ENCODE measurements at places on chromosomes 7 and 10. TPM values are rescaled to one million over a fixed set of nuclear protein-coding genes. Genes with fewer than 3 reads are reported as not detected.
A peak's percentile ranks its signal among the peaks of the same experiment; 100 is the strongest.

- DNase-seq, result no peak
These were observed 476 bp upstream of the ZNF33B start for GRCh38 chr10:42638821-42639270.

DNA sequence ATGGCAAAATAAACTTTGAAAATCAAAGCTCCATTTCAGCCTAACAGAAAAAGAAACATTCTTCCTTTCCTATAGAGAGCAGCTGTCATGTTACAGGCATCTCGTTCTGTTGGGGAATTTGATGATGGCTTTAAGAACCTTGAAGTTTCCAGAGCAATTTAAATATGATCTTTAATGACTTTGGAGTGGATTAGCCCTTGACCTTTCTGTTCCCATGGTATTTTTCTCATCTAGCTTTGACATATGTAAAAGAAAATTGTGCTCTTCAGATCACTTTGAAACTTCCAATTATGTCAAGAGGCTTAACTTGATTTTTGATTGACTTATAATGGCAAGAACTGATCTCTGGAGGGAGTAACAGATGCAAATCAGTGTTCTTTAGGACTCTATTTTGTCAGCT, 157.6 kb upstream of the SEMA3E start:
- no peak for DNase-seq

GRCh38 chr10:28664369-28664740, 13.0 kb upstream of the BAMBI start:
- no peak for DNase-seq

- no peak for DNase-seq
These were observed 3.7 kb downstream of the ANXA11 start for GRCh38 chr10:80201608-80202141.

DNA sequence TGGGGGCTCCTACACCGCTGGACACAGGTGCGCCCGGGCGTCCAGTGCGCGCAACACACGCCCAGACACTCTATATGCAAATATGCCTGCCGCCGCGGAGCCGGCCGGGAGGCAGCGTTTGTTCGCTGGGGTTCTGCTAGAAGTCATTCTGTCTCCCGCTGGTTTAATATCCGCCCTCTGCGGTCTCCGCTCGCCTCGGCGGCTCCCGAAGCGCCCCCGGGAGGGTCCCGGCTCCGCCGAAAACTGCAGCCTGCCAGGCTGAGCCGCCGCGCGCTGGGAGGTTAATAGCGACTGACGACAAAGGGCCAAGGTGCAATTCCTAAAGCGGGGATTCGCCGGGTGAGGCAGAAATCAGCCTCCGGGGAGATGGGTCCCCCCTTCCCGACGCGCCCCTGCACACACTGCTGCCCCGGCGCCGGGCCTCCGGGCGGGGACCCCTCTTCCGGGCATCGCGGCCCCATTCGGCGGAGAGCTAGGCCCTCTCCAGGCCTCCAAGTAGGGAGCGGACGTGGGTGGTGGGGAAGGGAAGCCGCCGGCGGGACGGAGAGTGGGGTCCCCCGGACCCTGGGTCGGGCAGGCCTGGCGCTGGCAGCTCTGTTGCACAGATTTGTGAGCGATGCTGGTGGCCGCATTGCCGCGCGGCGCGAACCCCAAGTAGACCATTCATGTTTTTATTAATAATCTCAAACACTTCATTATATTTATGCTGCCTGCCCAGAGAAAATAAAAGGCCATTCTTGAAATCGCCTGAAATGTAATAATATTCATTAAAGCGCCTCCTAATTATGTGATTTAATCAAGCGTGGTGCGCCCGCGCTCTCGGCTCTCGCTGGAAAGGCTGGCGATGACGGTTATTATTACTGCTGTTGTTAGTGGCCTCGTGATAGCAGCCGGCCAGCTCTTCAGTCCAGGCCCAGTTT, 9.1 kb downstream of the EN2 start:
- DNase-seq, result no peak

- DNase-seq, result no peak
These were observed 18.5 kb upstream of the C7orf33 start for GRCh38 chr7:148572067-148572522.

- no peak for DNase-seq
These were observed 163.7 kb upstream of the CDC14C start for GRCh38 chr7:48760528-48761265.

GRCh38 chr10:118792526-118792925, 37.8 kb upstream of the CACUL1 start:
- DNase-seq, result no peak

DNA sequence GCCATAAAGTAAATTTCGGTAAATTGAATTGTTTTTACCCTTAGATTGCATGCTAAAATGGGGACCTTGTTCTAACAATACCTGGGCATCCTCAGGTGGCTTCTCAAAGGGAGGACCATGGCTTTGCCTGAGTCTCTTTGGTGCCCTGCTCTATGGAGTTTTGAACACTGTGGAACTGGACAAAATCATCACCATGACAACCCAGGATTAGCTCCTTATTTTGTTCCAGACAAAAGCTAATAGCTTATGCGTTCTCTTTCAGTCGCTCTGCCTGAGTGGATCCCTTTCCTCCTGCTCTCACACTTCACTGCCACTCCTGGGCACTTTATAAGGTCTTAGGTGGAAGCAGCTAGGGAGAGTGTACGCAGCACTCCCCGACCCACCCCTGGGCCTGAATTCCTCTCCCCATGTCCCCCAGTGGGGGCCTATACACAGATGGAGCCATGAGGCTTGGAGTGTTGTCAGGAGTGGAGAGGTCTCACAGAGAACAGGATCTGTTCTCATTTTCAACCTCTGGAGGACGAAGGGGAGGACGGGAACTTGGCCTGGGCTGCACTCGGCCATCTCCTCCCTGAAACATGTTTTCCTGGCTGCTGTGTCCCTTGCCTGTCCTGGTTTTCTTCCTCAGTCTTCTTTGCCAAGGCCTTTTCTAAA, 19.0 kb downstream of the ADCYAP1R1 start:
- DNase-seq, result no peak

- peak; percentile 56 for DNase-seq
These were observed at the start of gene CRPPA for GRCh38 chr7:16421333-16422102. Gene CRPPA, minus strand, starts transcription at chr7:16421538. Its CDS starts 216 bp downstream, at chr7:16421322.

DNA sequence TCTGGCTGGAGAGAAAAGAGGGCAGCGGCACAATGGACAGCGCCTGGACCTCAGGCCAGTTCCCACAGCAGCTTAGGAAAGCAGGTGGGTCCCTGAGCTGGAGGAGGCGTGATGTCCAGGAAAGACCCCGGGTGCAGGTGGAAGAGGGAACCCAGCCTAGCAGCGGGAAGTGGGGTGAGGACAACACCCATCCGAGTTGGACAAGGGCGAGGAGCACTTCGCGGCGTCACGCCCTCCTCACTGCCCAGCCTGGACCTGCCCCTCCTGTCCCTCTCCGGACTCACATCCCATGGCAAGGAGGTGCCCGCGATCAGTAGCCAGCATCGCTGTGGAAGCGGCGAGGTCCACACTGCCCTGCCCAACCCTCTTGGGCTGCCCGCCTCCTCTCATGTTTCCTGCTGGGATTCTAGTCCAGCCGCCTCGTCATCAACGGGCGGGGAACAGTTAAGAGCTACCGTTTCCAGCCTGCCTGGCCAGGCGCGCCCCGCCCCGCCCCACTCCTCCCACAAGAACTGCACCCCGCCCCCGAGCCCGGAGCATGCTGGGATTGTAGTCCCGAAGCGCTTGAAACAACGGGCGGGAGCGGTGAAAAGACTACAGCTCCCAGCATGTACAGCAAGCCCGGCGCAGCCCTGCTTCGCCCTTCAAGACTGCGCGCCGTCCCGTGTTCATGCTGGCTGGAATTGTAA, 930.6 kb upstream of the ZNF722 start:
- DNase-seq, result no peak

DNA sequence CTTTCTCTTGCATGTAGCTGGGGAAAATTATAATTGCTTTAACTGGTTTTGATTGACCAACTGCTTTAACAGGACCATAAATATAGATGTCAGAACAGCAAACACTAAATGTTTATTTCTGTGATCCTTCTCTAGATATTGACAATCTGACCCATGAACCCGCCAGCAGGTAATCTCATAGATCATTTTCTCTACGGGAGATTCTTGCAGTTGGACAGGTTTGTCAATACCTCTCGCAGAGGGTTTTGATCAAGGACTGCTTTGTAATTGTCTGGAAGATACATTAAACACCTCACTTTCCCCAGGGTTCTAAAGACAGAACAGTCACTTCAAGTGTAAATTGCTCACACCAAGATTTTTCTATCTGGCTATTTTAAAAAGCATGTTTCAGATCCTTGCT, 235.8 kb upstream of the RHOBTB1 start:
- DNase-seq, result no peak

- DNase-seq, result peak; percentile 69
These were observed at the start of gene DOCK1 for GRCh38 chr10:126904818-126905701. Gene DOCK1, plus strand, starts transcription at chr10:126905428. Its CDS starts 90 bp downstream, at chr10:126905518.

DNA sequence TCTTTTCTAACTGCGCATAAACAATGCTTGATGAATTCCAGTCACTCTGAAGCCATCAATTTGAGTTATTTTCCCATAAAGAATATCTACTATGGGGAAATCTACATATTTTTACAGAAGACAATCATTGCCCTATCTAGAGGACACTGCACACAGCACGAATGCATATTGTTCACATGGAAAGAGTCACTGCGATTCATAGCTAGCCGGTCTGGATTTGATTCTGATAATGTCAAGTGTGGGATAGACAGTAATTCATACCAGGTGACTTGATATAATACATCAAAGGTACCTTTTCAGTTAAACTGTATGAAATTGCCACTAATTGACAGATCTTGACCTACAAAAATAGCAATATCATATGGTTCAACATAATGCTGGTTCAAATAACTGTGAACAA, 255.7 kb downstream of the THSD7A start:
- DNase-seq, result no peak

GRCh38 chr10:125482637-125483036, 200.3 kb downstream of the TEX36 start:
- no peak for DNase-seq

DNA sequence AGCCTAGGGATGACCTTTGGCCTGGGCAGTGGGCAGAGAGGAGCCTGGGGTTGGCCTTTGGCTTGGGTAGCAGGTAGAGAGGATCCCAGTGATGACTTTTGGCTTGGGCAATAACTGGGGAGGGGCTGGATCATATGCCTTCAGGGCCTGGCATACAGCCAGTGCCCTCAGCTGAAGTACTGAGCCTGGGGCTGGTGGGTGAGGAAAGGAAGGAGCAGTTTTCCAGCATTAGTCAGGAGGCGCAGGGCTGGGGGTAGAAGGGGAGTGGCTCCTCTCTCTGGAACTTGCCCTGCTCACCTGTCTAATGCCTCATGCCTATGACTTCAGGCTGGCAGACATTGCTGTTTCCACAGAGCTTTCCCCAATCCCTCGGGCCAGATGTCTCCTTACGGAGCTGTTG, 15.2 kb upstream of the COMTD1 start:
- DNase-seq, result no peak

GRCh38 chr7:157678501-157678900, 341.7 kb downstream of the DNAJB6 start:
- DNase-seq, result no peak

DNA sequence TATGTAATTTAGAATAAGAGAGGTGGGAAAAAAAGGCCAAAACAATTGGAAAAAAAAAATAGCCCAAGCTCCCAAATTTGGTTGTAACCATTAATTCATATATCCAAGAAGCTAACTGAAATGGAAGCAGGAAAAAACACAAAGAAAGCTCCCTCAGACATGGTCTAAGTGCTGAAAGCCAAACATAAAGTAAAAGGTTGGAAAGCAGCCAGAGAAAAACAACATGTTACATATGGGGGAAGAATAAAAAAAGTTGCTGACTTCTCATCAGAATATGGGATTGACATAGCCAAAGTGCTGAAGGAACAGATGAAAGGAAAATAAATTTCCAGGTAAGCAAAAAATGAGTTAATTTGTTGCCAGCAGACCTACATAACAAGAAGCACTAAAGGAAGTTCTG, 40.3 kb downstream of the PDZD8 start:
- peak; percentile 56 for DNase-seq

DNA sequence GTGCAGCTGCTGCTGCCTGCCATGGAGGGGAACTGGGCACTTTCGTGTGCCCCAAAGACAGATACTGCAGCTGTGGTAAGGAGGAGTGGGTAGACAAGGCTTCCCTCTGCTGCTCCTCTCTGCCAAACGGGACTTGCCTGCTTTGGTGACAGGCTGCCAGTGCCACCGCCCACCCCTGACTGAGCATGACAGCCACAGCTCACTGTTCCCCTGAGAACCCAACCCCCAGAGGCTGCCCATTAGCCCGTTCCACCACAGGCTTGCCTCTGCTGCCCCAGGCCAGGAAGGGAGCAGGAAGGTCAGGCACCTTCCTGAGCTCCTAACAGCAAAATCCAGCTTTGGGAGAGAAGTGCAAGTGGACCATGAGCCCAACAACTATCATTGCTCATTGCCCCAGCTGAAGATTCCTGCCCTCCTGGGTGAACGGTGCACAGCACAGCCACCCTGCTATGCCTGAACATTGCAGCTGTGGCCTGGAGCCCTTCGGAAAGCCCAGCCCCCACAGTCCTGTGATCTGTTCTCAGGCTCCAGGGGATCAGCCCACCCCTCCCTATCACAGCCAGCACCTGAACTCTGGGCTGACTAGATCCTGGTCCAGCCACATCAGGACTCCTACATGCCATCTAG, 58.7 kb upstream of the ANTXRL start:
- no peak for DNase-seq

DNA sequence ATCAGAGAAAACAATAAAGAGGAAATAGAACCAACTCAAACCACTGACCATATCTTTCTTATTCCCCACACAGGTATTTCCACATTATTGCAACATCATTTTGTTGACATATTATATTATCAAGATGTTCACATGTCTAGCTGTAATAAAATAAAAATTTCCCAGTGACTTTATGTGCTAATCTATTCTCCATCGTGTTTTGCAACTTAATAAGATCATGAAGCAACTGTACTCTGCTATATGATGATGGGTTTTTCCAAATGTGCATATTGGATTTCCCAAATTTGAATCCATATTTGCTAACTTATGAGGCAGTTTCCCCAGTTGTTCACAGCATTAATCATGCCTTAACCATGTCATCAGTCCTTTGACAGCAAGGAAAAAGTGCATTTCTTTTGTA, 127.8 kb downstream of the ITGB8 start:
- DNase-seq, result no peak

DNA sequence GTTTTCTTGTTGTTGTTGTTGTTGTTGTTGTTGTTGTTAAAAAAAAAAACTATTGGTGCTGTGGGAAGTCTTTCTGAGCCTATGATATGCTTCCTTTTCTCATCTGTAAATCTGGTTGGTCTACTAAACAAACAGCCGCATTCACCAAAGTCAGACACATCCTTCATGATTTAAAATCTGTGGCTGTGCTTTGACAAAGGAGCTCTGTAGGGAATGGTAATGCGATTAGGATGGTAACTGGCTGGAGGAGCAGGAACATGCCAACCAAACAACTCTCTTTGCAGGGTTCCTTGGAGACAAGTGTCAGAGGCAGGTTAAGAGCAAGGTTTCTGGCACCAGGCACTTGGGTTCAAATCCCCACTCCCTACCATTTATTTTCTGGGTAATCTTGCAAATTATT, 14.9 kb upstream of the SP4 start:
- DNase-seq, result no peak

GRCh38 chr10:118680197-118680596, 74.6 kb downstream of the CACUL1 start:
- no peak for DNase-seq

GRCh38 chr10:62707810-62708209, 96.7 kb upstream of the ADO start:
- no peak for DNase-seq

- no peak for DNase-seq
These were observed 46.6 kb downstream of the LRRN3 start for GRCh38 chr7:111137296-111138192.

Gene KNDC1
- total RNA-seq, result not detected

Gene ARHGAP22
- 50.3 TPM for total RNA-seq

Gene DLG5
- total RNA-seq, result 23.1 TPM

Gene PKD2L1
- total RNA-seq, result not detected

Gene TRIM50
- total RNA-seq, result not detected

Gene DUSP5
- total RNA-seq, result 12.6 TPM

Gene SUGCT
- total RNA-seq, result 2.2 TPM

Gene AP1S1
- total RNA-seq, result 93.3 TPM

Measured in endothelial cell of umbilical vein (primary cell).